Stimulated activated CD4-positive, alpha-beta T cell treated with anti-CD3 and anti-CD28 coated beads, Interleukin-1b, Interleukin-23, amount 100 ng/mL, for 1 hour (primary cell): ENCODE measurements at places on chromosomes 1 and 21.

DNA sequence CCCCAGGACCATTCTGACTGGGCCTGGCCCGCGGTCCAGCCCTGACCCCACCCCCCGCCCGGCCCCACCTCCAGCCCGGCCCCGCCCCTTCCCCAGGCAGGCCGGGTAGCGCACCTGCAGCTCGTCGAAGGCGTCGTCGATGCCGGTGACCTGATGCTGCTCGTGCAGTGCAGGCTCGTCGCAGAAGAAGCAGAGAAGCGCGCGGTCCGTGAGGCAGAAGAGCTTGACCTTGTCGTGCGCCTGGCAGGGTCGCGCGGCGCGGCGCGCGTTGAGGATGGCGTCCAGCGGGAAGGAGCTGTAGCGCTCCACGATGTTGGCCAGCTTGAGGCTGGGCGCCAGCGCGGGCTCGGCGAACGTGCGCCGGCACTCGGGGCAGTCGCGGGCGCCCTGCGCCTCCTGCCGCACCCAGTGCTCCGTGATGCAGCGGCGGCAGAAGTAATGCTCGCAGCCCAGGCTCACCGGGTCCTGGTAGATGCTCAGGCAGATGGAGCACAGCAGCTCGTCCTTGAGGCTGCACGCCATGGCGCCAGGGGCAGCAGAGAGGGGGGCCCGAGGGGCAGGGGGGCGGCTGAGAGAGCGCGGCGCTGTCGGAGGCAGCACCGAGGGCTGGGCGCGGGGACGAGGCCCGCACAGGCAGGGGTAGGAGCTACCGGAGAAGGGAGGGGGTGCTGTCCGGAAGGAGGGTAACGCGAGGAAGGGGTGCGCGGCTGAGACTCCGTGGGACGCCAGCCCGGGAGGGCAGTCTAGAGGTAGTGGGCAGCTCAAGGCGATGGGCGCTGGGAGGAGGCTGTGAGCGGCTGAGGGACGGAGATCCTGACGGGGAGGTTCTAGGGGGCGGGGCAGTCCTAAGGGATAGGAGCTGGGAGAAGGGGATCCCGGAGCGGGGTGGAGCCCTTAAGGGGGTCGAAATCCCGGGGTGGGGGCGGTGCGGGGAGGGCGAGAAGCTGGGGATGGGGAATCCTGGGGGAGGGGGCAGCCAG lies 642 bp downstream of the TRIM62 start:
- DNase-seq = peak; percentile 51

- no peak for DNase-seq
Observed at GRCh38 chr1:210940081-210940617, 193.8 kb downstream of the KCNH1 start.

DNA sequence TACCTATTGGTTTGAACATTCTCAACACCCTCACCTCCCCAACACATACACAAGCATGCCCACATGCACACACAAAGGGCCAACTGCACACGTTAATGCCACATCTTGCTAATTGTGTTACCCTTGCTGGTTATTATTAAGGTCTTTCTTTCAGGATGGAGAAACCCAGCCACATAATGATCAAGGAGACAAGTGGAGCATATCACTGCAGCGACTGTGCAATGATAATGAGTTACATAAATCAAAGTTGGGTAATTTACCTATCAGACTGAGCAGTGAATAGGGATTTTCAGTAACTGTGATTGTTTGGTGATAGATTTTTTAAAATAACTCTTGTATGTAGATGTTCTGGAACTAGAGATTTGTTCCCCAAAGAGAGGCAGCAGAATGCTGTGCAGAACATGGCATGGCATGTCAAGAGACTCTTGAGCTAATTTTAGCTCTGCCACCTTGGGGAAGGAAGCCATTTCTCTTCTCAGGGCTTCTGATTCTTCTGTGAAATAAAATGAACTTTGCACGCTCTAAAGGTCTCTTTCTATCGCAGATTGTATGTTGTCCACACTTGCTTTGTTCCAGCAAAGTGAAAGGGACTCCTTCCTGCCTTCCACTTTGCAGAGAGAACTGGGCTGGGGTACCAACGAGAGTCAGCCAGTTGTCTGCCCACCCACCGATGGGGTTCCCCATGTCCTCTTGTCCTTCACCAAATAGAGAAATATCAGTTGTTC lies 126.0 kb upstream of the CAMK1G start:
- DNase-seq = no peak

DNA sequence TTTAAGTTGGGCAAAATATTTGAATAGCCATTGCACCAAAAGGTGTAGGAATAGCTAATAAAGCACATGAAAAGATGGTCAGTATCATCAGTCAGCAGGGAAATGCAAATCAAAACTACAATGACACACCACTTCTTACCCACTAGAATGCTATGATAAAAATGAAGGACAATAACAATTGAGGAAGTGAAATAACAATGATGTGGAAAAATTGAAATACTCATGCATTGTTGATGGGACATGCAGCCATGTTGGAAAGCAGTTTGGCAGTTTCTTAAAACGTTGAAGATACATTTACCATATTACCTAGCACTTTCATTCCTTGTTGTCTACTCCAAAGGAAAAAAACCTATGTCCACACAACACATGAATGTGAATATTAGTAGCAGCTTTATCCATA lies 28.4 kb downstream of the HSD3B1 start:
- DNase-seq = no peak

DNA sequence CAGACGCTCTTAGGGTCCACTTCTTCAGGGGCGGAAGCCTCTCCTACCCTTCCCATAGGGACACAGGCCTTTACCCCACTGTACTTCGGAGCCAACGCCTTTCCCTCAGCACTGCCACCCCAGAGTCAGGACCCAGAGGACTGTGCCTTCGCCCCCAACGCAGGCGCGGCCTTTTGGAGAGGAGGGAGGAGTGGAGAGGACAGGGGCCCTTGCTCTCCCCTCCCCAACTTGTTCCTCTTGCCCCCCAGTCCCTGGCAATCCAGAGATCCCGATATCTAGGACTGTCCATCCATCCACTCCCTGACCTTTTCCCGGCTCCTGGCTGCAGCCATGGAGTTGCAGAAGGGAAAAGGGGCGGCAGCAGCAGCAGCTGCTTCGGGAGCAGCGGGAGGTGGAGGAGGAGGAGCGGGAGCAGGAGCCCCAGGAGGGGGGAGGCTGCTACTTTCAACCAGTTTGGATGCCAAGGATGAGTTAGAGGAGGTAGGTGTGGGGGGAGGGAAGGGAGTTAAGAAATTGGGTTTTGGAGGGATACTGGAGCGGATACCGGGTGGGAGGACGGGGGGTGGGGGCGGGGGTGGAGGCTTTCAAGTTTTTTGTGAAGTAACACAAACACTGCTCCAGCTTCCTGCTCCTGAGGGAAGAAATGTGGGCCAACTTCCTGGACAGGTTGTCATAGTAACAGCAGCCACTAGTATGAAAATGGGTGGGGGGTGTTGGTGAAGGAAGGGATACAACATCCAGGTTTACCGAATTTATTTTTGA lies 636 bp downstream of the INTS3 start:
- peak; percentile 6 for DNase-seq

DNA sequence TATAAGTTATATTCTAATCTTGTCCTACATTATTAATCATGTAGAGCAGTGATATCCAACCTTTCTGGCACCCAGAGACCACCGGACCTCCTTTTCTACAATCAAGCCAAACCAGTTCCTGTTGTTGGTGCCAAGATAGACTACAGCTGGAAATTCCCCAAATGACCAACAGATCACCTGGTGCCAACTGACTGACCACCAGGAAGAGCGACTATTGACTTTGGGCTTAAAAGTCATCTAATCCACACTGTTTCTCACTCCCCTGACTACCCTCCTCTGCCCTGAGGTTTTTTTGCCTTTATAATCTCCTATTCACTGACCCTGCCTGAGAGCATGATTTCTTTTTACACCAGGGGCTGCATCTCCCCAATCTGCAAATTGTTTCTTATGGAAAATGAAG lies 425.2 kb downstream of the TTLL7 start:
- no peak for DNase-seq

- DNase-seq = no peak
Observed at GRCh38 chr1:211520641-211521040, 28.7 kb upstream of the RD3 start.

- DNase-seq = no peak
Observed at GRCh38 chr1:213484333-213484732, 433.3 kb downstream of the RPS6KC1 start.

DNA sequence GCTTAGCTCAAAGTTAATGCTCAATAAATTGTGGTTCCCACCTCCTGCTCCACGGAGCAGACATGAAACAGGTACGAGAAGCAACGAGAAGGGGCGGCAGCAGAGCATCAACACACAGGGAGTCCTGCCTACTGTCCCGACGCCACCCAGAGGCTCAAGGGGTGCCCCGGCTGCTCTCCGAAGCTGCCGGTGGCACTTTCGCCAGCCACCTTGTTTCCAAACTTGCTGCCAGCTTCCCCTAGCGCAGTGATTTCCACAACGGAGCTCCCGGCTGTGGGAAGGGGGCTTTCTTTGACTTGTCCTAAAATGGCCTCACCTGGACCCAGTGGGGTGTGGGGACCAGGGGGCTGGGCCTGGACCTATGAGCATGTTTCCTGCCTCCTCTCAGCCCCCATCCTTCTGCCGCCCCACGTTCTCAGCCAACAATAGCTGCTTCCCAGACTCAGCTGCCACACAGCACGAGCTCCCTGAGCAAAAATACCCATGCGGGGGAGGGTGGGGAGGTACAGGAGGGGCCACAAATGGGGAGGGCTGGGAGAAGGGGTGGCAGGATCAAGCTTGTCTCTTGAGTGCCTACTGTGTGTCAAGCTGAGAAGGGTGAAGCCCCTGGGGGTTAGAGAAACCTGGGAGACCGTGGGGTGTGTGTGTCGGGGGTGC lies 35.6 kb upstream of the ECE1 start:
- DNase-seq = no peak

DNA sequence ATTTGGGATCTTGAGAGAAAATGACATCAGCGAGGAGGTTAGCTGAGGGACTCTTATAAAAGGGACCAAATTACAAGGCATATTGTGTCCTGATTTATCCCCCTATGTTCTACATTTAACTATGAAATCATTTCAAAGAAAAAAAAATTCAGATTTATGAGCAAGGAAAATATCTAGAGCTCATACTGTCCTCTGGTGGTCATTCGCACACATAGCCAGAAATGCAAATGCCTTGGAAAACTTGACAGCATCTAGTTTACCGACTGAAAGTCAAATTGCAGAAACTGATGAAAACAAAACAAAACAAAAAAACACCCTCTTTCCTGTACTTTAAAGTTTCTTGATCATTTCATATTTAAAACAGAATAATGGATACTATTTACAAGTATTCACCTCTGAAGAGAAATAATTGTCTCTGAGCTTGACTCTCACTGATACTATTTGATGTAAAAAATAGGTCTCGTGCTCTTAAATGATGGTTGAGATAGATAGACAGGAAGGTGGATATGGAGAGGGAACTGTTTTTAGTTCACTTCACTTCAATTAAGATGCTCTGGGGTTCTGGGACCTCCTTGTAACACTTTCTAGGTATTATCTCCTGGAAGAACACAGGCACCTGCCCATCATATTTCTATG lies 253.8 kb downstream of the PCP4 start:
- no peak for DNase-seq

DNA sequence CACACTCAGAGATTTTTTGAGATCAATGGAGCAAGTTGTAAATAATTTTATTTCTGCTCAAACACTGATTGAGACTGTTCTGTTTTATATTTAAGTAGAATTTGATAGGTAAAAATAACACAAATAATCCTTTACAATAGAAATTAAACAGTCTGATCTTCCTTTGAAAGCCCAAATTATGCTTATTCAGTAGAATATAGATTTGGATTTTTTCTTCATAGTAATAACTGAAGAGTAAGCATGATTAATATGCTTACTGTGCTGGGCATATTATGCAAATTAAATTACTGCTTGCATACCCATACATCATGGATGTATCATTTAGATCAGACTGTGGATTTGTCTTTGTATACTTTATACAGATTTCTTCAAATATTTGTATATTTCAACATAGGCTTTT lies 121.4 kb downstream of the LEPR start:
- no peak for DNase-seq

DNA sequence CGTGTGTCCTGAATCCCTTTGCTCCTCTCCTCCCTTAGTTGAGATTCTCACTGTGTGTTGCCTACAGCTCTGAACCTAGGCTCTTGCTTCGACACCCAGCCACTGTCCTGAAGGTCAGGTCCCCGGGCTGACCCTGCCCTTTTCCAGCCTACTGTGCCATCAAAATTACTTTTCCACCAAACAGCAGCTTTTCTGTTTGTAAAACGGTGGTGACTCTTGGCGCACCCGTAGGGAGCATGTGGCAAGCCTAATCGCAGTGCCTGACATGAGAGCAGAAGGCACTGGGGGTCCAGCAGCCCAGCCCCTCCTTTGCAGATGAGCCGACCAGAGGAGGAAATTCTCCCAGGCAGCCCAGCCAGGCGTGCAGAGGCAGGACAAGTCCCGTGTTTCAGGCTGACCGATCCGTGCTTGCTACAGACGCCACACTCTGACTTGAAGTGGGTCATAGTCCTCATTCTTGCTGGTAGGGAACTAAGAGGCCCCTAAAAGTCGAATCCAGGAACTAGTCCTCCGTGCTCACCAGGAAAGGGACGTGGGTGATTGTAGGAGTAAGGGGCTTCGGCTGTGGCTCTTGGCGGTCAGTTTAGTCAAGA lies 6.8 kb downstream of the GPR137B start:
- no peak for DNase-seq

DNA sequence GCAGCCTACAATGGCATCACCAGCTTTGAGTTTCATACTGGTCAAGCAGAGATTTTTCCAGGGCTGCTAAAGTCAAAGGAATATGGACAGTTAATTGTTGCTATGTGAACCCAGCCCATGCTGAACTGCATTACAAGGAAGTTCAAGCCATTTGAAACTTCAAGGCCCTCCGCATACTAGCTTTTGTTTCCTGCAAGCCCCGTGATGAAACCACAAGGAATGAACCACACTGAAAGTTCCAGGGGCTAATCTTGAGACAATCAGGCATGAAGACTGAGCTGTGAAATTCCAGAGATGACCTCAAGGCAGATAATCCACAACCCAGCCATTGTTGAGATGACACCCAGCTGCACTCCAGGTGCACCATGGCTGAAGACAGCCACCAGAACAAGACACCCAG lies 180.8 kb downstream of the C1orf21 start:
- DNase-seq = no peak

DNA sequence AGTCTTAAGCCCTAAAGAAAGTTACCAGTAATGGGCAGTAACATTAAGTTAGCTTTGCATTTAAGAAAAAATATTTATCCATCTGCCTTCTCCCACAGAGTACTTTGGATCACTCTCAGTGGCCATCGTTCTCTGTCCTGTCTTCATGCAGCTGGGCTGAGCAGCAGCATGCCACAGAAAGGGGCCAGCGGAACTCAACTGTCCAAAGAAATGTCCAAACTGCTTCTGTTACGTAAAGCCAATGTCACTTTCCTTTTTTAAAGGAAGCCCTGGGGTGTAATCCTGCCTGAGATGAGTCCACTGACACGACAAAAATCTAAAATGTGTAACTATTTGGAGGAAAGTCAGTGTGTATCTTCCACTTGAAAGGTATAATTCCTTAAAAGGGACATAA lies 291.6 kb downstream of the SMYD3 start:
- DNase-seq = no peak

DNA sequence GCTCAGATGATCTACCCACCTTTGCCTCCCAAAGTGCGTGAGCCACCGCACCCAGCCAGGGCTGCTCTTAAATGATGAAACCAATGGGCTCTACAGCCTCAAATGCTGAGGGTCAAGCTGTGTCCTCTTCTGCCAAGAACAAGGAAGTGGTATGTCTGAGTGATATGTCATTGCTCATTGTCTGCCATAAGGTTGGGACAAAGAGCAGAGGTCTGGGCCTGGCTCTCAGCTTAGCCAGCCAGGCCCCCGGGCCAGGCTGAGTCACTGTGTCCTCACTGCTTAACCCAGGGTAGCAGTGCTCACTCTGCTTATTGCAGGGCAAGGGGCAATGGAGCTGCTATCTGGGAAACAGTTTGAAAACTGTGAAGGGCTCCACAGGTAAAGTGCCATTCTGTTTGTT lies 8.3 kb upstream of the ETS2 start:
- no peak for DNase-seq
